ENCODE measurements at places on chromosomes 2 and 18.

DNA sequence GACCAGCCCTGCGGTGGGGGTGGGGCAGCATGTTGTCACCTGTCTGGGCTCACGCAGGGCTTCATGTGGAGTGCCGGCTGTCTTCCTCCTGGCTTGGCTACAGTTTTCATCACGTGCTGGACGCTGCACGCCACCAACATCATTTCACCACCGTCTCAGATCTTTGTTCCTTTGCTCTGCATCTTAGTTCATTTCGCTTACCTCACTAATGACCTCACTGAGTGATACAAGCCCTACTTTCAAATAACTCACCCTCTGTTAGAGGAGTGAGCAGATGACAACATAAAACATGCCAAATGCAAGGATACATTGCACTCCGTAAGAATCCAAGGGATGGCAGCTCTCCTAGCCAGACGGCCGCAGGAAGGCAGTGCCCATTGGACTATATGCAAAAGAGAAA lies 527.5 kb downstream of the GALR1 start:
- no peak for DNase-seq

DNA sequence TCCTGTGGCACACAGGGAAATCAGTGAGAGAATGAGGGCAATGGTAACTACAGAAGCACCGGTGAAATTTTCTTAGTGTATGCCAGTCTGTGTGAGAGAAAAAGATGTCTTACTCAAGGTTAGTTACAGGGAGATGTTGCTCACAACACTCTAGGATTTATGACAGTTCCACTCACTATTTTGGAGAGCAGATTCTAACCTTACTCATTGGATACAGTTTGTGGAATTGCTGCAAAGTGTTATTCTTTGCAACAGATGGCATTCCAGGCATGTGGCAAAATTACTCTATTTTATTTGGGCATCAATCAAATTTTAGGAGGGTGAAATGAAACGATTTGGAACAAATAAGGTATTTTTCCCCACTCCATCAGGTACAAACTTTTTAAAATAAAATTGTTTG lies 449.1 kb downstream of the PIK3C3 start:
- no peak for DNase-seq

- DNase-seq = no peak
Observed at GRCh38 chr2:119723186-119723585, 36.5 kb upstream of the PTPN4 start.

DNA sequence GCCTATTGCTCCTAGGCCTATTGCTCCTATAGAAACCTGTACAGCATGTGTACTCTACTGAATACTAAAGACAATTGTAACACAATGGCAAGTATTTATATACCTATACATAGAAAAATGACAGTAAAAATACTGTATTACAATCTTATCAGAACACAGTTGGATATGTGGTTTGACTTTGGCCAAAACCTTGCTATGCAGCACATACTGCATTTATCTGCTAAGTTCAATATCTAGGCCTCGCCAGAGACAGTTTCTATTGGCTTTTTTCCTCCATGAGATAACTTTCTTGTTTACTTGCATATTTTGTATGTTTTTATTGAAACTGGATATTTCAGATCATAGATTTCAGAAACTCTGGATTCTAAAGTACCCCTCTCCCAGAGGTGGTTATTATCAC lies 19.3 kb upstream of the TMEM87B start:
- no peak for DNase-seq

DNA sequence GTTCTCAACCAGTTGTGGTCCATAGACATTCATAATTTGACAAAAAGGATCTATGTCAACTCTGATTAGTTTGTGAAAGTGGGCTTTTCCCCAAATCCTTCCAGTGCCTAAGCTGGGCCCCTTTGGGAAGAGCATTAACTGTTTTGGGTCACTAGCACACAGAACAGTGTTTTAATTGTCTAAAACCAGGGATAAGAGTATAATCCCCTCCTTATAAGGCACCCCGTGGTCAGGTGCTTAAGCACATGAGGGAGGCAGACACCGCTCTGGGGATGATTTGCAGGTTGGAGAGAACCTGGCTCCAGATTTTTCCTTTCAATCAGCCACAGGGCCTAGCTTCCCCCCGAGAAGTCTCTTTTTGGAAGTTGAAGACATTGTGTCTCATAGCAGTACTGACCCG lies 53.6 kb upstream of the RFX8 start:
- DNase-seq = no peak

DNA sequence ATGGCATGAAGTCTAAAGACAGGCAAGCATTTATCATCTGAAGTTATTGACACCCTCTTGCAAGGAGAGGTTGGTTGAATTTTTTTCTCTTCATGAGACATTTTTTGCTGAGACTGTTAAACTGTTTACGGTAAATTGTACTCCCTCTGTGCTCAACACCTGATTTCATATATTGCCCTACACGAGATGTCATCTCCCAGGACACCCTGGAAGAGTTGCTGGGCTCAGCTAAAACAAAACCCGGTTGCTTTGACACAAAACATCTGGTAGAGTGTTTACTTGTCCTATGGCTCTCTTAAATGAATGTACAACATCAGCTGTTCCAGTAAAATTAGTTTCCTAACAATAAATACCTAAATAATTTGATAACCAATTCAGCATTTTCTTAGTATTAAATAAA lies 533.8 kb downstream of the SOCS6 start:
- DNase-seq = no peak

DNA sequence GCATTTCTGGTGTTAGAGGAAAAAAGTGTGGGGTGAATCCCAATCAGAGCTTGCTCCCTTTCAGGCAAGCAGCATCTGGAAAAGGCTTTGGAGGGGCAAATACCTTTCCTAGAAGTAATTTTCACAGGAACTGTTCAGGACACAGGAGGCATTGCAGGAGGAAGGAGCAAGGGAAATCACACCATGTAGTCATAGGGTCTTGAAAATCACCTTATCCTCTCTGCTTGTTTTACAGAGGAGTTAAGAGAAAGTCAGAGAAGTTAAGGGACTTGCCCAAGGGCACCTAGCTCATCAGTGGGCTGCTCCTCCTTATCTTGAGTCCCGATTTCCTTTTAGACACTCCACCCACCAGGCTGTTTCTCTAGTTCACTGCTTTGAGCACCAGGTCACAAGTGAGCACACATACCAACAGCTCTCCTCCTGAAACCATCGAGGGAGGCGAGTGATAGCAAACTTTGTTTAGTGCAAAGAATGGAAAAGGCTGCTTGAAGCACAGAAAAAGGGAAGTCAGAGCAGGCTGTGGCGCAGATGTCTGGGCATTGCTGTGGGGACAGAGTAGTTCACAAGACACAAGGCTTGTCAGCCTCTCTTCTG lies 89.2 kb upstream of the CXCR4 start:
- DNase-seq = no peak

- peak; percentile 71 for DNase-seq
Observed at GRCh38 chr18:62101321-62101721, 85.5 kb downstream of the PIGN start.

GRCh38 chr2:149908726-149909683 lies 321.4 kb upstream of the MMADHC start:
- DNase-seq = no peak

- DNase-seq = no peak
Observed at GRCh38 chr2:100136310-100136709, 6.1 kb downstream of the AFF3 start.

GRCh38 chr2:235747786-235748091 lies 253.9 kb downstream of the AGAP1 start:
- DNase-seq = peak; percentile 45

DNA sequence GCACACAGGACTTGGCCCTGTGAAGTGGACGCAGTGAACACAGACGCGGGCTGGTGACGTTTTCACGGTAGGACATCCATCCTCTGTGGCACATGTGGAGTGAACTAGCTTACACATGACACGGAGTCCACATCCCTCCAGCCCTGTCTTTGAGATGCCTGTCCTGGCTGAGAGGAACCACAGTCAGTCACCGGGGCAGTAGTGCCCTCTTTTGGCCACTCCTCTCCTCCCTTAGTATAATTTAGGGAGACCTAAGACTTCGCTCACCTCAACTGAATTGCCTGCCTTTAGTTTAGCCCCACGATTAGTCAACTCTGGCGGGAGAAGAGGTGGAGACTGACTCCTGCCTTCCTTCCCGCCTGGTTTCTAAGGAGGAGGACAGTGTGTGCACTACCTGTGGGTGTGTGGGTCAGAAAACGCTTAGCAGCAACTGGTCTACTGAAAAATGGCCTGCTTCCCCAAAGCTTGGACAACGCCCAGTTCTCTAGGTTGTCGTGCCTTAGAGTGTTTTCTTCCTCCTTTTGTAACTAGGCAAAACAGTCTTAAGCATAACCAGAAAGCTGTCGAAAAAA lies 70.6 kb downstream of the MBP start:
- peak; percentile 79 for DNase-seq

GRCh38 chr2:173997269-173997668 lies 32.1 kb upstream of the SP3 start:
- no peak for DNase-seq

DNA sequence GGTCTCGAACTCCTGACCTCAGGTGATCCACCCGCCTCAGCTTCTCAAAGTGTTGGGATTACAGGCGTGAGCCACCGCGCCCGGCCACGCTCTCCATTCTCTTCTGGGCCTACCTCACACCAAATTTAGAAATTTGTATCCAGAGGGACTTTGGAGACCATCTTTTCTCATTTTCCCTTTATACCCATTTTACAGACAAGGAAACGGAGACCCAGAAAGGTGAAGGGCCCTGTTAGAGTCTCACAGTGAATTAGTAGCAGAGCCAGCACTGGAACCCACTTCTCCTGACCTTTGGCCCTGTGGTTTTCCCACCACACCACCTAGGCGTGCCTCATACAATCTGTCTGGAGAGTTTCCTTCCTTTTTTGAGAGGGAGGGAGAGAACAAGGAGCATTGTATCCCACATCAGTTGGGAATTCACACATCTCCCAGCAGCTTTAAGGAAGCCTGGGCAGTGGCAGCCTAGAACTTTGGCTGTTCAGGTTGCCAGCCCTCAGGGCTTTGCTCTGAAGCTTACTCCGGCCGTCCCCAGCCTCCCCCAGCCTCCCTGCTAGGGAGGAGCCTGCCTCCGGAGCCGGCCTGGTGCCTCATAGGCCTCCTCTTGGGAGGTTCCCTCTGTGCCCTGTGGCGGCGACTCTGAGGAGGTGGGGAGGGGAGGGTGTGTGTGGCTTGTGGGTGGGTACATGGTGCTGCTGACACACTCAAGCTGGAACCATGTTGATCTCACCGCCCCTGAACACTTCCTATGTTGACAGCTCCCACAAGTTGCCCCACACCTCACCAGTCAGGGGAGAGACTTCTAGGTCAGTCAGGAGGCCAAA lies 13.8 kb downstream of the FOSL2 start:
- no peak for DNase-seq

- no peak for DNase-seq
Observed at GRCh38 chr18:60895181-60895580, 438.0 kb upstream of the CDH20 start.

GRCh38 chr18:34649080-34649479 lies 61.0 kb upstream of the DTNA start:
- DNase-seq = no peak

DNA sequence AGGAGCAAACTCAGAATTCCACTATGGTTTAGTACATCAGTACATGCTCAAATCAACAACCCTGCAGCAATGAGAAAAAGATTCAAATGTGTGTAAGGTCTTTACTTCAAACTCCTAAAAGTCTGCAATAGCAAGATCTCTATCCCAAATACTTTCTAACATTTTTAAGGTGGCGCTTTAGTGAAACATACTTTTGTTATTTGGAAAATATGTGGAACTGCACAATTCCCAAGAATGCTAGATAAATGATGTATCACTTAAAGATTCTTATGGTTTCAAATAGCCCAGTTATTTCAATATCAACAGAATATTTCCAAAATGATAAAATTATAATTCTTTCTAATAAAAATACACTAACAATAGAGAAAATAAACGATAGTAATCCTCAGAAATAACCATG lies 227.6 kb upstream of the SMAD7 start:
- peak; percentile 47 for DNase-seq

GRCh38 chr2:10891848-10892247 lies 19.9 kb upstream of the KCNF1 start:
- no peak for DNase-seq

DNA sequence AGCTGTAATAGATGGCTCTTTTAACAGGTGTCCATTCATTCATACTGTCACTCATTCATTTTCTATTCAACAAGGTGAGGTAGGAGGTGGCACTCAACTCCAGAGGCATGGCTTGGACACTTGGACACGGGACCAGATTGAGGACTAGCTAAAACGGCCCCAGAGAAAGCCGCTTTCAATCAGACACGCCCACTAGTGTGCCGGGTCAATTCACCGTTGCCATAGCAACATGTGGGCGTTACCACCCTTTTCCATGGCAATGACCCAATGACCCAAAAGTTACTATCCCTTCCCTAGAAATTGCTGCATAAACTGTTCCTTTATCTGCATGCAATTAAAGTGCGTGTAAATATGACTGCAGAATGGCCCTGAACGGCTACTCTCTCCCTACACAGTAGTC lies 49.2 kb upstream of the LGALSL start:
- no peak for DNase-seq

- peak; percentile 75 for DNase-seq
Observed at GRCh38 chr2:145108361-145108778, 588.5 kb upstream of the ZEB2 start.

GRCh38 chr18:45221363-45221762 lies 393.9 kb upstream of the SLC14A2 start:
- peak; percentile 82 for DNase-seq

DNA sequence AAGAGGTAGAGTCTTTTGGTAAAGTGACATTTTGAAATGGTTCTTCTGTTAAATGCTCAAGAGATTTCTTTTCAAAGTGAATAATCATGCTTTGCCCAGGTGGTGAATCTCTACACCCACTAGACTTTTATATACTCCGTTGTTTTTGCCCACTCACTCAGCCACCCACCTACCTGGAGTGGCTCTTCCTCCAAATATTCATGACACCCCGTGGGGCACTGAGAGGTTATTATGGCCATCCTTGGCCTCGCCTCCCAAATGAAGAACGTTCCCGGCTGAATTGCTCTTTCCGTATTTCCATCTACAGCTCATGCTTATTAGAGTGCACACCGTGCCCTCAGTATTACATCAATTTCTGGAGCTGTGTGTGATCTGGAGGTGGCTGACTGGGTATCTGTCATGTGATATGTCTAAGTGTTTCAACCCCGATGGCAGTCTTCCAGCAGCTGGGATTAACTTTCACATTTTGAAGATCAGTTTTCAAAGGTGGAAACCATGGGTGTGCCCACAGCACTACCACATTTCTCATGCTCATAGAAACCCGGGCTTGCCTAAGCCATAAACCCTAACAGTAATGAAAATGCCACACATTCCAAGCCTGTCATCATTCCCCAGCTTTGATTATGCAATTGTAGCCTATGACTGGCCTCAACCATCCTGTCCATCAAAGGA lies 406.6 kb upstream of the MMADHC start:
- peak; percentile 79 for DNase-seq

All from fibroblast of skin of scalp (primary cell).